ENCODE measurements at places on chromosomes 7 and 10.

DNA sequence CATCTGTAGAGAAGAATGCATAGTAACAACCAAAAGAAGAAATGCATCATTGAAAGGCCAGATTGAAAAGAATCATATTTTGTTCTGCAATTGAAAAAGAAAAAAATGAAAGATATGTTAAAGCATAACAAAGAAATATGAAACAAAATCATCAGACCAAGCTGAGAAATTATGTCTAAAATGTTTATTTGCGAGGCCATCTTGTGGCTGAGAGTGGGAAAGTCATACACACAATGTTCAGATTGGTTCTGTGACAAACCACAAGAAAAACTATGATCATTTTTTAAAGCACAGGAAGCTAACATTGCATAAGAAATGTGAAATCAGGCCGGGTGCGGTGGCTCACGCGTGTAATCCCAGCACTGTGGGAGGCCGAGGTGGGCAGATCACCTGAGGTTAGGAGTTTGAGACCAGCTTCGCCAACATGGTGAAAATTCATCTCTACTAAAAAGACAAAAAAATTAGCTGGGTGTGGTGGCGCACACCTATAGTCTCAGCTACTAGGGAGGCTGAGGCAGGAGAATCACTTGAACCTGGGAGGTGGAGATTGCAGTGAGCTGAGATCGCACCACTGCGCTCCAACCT, 36.6 kb downstream of the ABCB5 start:
- no peak for DNase-seq

GRCh38 chr7:483656-484355, 35.8 kb downstream of the PDGFA start:
- no peak for DNase-seq

- no peak for DNase-seq
These were observed 213.5 kb upstream of the ZNF32 start for GRCh38 chr10:43861966-43862751.

DNA sequence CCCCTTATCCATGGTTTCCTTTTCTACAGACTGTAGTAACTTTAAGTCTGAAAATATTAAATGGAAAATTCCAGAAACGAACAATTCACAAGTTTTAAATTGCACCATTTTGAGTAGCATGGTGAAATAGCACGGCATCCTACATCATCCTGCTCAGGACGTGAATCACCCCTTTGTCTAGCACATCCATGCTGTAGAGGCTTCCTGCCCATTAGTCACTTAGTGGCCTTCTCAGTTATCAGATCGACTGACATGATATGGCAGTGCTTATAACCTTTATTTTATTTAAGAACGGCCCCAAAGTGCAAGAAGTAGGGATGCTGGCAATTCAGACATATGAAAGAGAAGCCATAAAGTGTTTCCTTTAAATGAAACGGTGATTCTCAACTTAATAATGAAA, 82.7 kb downstream of the CPXM2 start:
- DNase-seq = no peak

DNA sequence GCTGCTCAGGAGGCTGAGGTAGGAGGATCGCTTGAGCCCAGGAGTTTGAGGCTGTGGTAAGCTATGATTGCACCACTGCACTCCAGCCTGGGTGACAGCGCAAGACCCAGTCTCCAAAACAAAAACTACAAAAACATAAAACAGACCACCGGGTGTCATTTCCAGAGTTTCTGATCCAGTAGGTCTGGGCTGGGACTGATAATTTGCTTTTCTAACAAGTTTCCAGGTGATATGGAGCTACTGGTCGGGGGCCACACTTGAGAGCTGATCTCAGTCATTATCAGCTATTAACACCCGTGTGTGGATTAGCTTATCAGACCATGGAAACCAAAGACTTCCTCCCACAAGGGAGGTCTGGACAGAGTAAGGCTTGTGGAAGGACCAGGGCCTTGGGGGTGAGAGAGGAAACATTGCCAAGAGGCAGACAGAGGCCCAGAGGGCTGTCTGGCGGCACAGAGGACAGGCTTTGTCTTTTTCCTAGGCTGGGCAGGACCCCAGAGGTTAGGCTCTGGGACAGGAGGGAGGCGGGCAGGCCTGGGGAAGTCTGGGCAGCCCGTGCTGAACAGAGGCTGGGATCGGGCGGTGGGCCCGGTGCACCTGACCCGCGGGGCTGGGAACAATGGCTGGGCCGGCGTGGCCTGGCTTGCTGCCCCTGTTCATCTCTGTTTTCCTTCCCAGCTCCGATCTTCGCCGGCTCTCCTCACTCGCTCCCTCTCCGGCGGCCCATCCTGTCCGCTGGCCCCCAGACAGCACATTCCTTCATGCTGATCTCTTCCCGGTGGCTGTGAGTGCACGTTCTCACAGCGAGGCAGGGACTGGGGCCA, 25.2 kb downstream of the TMEM270 start:
- no peak for DNase-seq

- DNase-seq = no peak
These were observed 495.2 kb downstream of the GLRX3 start for GRCh38 chr10:130631142-130632096.

DNA sequence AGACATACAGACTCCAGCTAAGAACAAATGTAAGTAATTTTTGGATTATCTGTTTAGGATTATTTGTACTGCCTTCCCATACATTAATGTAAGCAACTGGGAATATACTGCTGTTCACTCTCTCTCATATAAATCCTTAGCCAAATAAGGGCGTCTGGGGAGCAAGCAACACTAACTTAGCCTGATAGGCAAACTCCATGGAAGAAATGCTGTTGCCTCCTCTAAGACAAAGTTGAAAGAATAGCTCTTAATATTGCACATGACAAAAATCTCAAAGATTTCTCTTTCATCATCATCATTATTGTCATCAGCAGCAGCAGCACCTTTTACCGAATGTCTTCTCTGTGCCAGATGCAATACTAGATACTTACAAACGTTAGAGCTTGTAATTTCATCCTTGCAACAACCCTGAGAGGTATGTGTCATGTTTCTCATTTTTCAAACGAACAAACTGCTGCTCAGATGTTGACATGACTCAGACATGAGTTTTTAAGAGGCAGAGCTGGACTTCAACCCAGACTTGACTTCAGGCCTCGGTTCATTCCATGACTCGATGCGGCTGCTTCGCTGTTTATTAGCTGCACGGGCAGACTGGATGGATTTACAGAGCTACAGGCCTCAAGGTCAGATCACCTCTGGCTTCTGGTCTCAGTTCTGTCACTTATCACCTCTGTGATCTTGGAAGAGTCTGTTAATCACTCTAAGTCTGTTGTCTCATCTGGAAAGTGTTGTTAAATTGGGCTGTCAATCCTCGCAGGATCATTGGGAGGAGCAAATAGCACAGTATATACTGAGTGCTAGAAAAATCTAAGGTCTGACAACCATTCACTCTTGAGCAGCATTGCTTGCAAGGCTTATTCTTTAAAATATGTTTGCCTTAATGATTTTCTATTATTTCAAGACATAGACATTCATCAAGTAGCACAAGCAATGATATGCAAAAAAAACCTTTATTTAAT, 126.3 kb upstream of the CELF2 start:
- DNase-seq = no peak

DNA sequence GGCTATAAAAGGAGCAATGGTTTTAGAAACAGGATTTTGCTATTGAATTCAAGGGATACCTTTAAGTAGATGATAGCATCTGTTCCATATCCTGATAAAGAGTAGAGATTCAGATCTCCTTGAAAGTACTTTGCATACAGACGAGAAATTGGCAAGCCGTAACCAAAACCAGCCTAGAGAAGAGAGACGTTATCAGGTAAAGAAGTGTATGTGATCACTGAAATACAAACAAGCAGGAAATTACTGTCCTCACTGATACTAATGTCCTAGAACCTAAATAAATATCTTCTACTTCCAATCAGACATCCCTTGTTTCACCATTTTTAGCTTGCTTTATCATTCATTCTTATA, 9.4 kb downstream of the PDK4 start:
- DNase-seq = no peak

DNA sequence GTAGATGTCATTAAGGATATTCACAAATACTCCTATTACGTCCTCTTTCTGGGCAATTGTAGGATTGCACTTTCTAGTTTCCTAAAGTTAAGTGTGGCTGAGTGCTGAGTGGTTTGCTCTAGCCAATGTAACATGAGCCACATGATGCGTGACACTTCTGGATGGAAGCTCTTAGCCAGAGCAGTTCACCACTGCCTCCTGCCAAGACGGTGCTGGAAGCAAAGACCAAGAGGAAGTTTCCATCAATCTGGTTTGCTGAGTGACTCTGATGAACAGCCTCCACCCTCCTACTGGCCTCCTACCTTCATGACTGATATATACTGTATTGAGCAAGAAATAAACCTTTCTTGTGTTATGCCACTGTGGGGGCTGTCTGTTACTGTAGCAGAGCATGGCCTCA, 318.1 kb downstream of the KCNMA1 start:
- DNase-seq = no peak

GRCh38 chr7:139753693-139754111, 24.1 kb downstream of the HIPK2 start:
- no peak for DNase-seq

GRCh38 chr10:69757553-69758309, 44.0 kb upstream of the COL13A1 start:
- DNase-seq = no peak

GRCh38 chr7:166338-167060, 25.9 kb upstream of the FAM20C start:
- DNase-seq = no peak

DNA sequence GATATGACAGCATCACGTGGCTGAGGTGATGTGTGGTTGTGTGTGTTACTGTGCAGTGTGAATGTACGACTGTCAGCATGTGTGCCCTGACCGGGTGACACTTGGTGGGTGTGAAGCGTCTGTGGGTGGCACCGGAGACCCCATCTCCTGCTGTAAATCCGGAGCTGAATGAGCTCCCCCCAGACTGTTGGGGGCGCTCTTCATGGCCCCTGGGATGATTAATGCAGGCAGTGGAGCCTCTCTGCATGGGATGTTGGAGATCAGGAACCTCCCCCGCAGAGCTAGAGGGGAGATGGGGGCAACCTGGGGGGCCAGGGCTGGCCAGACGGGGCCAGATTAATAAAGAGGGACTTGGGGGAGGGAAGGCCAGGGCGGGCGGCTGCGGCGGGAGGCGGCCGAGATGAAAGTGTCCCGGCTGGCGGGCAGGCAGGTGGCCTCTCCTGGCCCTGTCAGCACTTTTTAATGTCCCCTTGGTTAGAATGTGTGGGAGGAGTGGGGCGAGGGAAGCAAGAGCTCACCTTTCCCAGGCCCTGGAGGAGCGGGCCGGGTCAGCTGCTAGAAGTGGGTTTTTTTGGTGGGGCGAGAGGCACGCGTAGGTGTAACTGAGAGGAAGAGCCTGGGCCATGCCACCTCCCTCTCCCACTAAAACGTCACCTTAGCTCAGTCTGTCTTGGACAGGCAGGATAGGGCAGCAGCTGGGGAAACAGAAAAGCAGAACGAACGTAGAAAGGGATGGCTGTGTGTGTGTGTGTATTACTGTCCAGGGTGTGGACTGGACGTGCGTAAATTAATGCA, 34.1 kb downstream of the HIF1AN start:
- DNase-seq = peak; percentile 45

- DNase-seq = no peak
These were observed 6.8 kb upstream of the CSTF2T start for GRCh38 chr10:51706225-51706624.

GRCh38 chr7:44217852-44218402, 17.1 kb downstream of the YKT6 start:
- DNase-seq = no peak

DNA sequence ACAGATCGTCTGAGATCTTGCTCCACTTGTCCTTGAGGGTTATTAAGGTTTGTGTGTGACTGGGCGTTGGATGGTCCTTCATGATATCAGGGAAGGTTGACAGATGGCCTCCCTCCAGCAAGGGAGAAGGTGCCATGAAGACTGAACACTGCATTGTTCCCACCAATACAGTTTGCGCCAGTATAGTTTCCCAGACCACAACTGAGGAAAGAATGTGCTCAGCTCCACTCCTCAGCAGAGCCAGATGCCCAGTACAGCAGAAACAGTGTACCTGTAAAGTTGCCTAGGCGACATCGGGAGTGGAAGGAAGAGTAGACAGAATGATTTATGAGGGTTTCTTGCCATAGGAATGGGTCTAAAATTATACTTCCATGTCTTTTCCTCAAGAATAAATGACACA, 137.5 kb downstream of the ST7 start:
- DNase-seq = no peak

- no peak for DNase-seq
These were observed 150.4 kb upstream of the SEMA3E start for GRCh38 chr7:83799333-83799732.

GRCh38 chr7:95631527-95631926, 35.2 kb upstream of the PDK4 start:
- DNase-seq = no peak

DNA sequence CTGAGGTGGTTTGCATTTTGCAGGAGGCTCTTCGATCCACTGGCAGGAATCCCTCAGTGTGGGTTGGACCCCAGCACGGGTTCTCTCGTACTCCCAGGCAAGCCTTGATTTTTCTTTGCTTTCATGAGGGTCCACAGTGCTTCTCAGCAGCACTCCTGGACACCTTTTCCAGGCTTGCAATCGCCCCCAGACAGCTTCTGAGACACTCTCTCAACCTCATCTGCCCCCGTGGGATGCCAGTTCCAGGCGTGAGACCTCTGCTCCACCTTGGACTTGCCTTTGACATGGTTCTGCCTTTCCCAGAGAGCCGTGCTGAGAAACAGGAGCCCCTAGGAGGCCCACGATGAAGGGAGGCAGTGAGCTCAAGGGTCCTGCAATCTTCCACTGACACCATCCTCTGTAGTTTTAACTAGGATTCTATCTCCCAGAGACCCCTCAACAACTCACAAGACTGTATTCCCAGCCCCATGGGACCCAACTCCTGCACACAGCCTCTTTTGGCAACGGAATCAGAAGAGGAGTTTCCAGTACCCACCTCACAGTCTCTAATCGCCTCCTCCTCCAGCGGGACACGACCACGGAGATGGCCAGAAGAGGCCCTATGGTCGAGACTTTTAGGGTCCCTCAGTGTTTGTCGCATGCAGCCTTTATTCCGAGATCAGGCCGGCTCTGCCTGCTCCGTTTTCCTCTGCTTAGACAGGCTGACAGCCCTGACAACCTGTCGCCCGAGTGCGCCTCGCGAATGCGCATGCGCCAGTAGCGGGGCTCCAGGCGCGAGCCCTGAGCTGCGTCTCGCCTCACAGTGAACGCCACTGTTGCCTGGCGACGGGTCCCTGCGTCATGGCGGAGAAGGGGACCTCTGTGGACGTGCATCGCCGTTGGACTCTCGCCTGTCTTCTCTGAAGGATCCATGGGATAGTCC, 26.0 kb upstream of the ZNF273 start:
- DNase-seq = peak; percentile 13

DNA sequence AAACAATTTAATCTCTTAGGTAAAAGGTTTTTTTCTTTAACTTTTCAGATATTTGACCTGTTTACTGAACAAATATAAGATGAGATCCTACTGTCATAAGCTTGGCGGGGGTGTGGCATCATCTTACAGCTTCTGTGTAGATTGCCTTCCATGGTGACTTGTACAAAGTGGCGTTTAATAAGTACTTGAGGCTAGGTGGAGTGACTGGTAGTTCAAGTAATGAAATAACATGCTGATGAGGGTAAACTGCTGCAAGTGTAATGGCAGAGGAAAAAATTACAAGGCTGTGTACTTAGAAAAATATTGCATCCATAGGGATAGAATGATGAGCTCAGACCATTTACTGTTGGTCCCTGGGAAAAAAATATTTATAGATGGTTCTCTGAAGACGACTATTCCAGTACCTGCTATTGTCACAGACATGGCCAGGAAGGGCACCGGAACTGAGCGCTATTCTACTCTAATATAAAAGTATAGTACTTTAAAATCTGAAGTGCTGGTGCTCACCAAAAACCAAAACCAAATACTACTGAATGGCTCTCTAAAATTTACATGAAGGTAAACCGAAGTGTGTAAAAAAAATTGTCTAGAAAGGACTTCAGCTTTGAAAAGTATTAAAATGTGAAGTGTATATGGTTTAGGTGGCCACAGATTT, 42.4 kb downstream of the DNAH11 start:
- no peak for DNase-seq

Data from NCI-H1694 treated with DMSO at 0.1 percent for 48 hours (cell line).